ENCODE measurements at places on chromosomes 11 and 22.

- no peak for DNase-seq
These were observed 1.4 kb downstream of the VPREB1 start for GRCh38 chr22:22245935-22246525.

DNA sequence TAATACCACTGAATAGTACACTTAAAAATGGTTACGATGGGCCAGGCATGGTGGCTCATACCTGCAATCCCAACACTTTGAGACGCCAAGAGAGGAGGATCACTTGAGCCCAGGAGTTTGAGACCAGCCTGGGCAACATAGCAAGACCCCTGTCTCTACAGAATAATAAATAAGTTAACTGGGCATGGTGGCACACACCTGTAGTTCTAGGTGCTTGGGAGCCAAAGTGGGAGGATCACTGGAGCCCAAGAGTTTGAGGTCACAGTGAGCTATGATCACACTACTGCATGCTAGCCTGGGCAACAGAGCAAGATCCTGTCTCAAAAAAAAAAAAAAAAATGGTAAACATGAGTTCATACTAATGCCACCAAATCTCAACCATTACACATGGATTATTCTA lies 61.3 kb downstream of the CD6 start:
- no peak for DNase-seq

DNA sequence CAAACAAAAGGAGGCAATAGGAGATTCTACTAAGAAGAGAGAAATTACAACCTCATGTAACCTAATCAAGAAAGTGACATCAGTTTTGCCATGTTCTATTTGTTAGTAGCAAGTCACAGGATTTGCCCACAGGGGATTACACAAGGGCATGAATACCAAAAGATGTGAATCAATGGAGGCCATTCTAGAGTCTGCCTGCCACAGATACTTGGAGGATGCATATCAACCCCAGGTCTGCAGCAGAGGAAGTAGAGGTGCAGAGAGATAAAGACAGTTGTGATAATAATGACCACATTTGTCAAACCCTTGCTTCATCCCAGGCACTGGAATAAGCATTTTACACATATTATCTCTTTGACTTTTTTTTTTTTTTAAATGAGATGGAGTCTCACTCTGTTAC lies 2.4 kb upstream of the ASCC2 start:
- no peak for DNase-seq

DNA sequence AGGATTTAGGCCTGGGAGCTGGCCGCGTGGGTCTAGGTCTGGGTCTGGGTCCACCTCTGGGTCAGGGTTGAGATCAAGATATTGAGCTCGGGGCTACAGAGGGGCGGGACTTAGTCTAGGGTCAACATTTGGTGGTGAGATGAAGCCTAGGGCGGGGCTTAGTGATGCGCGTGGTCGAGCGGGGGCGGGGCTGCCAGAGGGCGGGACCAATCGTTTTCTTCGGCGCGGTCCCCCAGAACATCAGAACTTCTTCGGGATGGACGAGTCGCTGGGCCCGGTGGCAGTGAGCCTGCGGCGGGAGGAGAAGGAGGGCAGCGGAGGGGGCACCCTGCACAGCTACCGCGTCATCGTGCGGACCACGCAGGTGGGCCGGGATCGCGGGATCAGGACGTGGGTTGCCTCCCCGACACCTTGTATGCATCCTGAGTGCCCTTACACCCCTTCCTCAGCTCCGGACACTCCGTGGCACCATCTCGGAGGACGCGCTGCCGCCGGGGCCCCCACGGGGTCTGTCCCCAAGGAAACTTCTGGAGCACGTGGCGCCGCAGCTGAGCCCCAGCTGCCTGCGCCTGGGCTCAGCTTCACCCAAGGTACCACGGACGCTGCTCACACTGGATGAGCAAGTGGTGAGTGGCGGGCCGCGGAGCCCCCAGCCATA lies 4.2 kb downstream of the SIPA1 start:
- DNase-seq, result no peak

GRCh38 chr11:65442842-65443331 lies 20.3 kb downstream of the NEAT1 start:
- DNase-seq, result no peak

All from hindlimb muscle (tissue), 1 donor.